Suppressor macrophage treated with lipopolysaccharide for 1 hour (primary cell): ENCODE measurements at places on chromosomes 7 and 10.
A peak's percentile ranks its signal among the peaks of the same experiment; 100 is the strongest.

- DNase-seq: no peak
Observed at GRCh38 chr7:101845974-101846373, 28.5 kb downstream of the CUX1 start.

DNA sequence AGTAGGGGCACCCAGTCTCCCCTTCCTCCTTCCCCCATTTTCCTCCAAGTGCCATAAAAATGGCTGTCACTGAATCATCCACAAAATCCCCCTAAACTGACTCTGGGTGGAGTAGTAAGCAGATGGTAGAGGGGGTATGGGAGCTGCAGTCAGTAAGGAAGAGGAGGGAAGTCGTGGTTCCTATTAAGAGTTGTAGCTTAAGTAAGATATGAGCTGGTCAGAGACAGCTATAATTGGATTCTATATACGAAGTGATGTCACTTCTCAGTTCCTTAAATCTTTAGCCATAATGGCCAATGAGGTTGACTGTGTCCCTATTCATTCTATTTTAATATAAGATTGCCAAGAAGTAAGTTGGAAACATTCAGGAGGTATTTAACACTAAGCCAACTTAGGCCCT is 131.7 kb downstream of the SLC16A9 start:
- DNase-seq: peak; percentile 27

DNA sequence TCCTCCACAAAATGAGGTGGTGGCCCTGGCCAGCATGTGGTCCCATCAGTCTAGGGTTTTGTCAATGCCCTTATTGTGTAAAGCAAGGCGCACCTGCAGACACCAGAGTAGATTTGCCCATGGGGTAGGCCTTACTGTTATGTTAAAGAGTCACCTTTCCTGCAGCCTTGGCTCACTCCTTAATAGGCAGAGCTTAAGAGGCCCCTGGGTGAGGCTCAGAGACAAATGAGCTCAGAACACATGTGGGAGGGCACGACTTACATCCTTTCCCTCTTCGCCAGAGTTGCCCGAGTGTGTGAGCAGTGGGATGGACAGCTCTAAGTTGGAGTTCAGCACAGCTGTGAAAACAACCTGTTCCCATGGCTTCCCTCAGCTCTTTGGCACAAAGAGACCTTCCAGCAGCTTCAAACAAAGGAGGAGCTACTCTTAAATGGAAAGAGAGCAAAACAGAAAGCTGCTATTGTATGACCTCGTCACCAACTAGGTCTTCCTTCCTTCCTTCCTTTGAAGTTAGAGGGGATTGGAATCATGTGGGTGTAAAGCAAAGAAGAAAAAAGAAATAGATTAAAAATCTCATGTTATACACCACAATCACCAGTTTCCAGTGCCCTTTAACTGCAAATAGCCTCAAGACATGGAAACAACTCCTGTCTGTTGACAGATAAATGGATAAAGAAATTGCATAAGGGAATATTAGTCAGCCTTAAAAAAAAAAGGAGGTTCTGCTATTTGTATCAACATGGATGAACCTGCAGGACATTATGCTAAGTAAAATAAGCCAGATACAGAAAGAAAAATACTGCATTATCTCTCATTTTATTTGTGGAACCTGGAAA is 11.9 kb upstream of the XPNPEP1 start:
- no peak for DNase-seq

- no peak for DNase-seq
Observed at GRCh38 chr10:35579726-35580422, 25.3 kb upstream of the GJD4 start.

DNA sequence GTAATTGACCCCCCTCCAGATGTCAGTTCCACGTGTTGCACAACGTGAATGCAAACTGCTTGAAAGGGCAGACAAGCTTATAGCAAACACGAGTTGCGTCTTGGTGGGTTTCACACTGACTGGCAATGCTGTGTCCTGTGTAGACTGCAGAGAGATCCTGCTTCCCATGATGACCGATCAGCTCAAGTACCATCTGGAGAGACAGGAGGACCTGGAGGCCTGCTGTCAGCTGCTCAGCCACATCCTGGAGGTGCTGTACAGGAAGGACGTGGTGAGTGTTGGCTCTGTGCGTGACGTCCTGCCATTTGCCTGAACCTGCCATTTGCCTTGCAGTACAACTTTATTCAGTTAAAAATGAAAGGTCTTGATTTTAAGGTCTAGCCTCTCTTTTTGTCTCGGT is 71.1 kb downstream of the INSYN2A start:
- DNase-seq: no peak

- DNase-seq: no peak
Observed at GRCh38 chr10:68537796-68538195, 10.5 kb upstream of the SLC25A16 start.

DNA sequence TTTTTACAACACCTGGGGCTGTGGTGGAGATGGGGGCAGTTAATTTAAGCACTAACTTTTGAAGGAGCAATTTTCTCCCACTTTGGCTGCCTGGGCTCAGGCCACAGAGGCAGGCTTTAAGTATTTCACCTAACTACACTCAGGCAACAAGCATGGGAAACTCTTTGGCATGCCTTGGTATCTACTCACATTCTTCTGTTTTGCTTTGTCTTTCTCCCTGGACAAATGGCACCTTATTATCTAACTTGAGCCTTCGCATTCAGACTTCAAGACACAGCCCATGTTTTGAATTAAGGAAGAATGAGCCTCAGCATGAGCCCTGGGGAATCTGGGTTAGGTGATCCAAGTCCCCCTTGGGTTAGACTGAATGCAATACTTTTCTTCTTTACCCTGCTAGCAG is 31.8 kb upstream of the BMPER start:
- no peak for DNase-seq

DNA sequence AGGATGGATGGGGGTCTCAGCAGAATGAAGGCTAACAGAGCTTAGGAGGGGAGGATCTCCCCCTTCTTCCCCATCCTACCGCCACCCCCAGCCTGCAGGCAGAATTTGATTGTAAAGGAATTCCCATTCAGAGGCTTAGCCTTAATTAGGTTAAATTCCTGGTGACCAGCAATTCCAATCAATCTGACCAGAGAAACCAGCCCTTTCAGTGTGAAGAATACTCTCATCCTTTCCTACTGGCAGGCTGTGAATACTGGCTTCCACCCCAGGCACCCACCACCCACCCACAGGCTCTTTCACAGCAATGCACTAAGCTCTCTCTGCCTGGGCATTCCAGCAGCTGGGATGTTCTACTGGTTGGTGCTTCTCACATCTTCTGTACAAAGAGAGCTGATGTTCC is 137.9 kb upstream of the LYZL1 start:
- no peak for DNase-seq

DNA sequence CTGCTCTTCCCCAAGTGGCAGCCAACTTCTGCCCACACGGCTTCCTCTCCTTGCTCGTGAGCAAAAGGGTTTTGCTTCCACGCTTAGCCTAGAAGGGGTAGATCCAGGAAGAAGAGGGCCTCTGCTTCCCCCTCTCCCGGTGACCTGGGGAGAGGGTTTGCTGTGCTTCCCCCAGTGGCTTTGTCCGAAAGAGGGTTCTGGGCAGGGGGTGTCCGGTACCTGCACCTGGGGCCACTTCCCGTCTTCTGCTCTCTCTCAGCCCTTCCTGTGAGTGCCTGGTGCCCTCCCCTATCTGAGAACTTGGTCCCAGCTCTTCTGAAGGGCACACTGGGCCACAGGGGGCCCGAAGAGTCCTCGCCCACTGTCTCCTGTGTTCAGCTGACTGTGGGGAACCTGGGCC is 11.3 kb downstream of the JAKMIP3 start:
- DNase-seq: no peak

DNA sequence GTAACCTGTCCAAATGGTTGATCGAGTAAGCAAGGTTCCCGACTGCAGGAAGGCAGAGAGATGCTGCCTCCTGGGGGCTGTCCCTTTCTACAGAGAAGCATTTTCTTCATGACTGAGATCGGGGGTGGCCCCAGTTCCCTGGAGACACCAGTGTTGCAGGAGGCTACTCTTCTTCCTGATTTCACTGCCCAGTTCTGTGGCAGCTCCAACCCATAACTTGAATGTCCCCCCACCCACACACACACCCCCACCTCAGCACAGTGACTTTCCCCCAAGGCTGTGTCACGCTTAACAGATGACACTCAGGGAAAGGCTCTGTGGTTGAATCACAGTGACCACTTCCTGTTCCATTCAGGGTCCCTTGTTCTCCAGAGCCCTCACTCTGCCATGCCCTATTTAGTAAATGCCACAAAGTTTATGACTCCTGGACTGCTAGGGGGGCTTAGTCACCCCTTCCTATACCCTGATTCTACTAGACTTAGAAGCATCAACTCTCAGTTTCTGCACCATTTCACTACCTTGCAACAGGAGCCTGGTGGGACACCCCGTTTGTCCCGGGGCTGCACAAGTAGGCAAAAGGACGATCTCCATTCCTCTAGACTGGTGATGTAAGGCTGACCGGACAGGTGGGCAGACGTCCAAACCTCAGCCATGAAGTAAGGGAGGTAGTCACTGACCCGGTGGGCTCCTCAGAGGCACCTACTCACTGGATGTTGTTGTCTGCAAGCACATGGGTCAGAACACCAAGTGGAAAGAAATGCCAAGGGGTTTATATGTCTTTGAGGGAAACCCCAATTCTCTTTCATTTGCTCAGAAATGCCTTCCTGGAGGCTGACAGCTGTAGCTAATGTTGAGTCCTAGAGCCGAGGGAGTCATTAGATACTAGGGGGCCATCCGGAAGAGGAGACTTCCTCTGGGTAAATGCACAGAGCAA is 31.3 kb upstream of the SMC3 start:
- peak; percentile 97 for DNase-seq

- DNase-seq: no peak
Observed at GRCh38 chr10:34811968-34812514, 3.1 kb downstream of the PARD3 start.

DNA sequence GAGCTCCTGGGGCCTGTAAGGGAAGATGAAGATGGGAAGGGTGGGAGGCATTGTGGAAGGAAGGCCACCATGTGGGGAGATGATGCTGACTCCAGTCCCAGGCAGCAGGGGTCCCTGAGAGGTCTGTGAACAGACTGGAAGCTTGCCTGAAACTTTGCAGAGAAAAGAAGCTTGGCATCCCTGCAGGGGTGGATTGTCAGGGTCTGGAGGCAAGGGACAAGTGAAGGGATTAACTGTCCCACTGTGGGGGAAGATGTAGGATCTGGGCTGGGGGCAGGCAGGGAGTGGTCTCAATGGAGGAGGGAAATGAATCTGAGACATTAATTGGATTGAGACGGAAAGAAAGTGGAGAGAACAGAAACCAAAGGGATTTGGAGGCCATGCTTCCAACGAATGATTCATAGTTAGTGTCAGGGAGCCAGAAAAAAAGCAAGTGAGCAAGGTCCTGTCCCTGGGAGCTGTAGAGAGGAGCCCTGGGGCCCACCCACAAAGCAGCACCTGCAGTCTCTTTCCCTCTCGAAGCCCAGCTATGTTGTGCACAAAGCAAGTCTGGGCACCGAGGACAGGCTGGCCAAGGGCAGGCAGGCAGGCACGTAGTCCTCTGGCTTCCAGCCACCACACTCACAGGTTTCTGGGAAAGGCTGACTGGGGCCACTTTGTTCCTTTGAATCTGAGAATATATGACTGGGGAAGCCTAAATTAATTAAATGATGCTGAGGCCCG is 4.7 kb upstream of the SLC18A3 start:
- DNase-seq: no peak

DNA sequence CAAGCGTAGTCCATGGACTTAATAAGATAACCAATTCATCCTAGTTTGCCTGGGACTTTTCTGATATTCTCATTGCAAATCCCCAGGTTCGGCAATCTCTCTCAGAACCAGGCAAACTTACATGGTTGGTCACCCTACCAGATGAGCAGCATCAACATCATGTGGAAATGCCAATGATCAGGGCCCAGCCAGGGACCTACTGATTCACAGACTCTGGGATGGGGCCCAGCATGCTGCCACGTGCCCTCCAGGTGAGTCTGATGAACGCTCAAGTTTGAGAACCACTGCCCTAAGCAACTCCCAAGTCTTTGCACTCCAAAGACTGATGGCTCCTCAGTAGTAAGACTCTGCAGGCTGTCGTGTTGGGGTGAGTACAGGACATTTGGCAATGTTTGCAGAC is 2.7 kb downstream of the LAMB4 start:
- no peak for DNase-seq

GRCh38 chr7:127365164-127365956 is 27.1 kb downstream of the ZNF800 start:
- no peak for DNase-seq

DNA sequence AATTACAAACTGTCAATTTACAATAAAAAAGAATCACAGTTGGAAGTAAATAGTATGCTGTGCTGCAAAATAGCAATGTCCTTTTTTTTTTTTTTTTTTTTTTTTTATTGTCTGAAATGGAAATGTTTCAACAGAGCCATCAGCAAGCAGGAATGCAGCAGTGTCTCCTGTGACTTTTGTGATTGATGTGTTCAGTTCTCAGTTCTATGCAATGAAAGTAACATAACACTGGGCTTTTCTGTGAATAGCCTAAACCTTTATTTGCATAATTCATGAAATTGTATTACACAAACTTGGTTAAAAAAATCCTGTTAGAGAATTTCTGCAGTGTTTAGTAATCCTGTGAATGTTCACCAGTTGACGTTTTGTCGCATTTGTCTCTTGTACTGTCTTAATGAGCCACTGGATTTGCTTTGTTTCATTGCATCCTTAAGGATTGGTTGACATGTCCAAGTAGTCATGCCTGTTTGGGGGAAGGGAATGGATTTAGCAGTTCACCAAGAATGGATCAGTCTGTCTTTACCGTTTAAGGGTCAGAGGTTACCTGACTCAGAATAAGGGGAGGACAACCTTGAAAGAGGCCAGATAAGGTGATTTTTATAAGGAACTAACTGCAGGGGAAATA is 192.7 kb downstream of the MLLT10 start:
- DNase-seq: peak; percentile 18

DNA sequence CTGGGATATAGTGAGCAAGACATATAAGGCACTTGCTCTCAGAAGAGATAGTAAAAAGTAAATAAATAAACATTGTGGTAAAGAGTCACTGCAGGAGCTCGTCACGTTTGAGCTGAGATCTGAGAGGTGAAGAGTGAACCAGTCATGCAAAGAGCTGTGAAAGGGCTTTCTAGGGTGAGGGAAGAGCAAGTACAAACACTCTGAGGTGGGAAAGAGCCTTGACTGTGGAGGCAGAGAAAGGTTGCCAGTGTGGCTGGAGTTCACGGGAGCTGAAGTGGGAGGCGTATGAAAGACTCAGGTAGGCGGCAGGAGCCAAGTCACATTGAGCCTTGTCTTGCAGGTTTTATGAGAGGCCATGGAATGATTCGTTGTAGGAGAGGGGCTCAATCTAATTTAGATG is 141.0 kb downstream of the C1GALT1 start:
- no peak for DNase-seq

DNA sequence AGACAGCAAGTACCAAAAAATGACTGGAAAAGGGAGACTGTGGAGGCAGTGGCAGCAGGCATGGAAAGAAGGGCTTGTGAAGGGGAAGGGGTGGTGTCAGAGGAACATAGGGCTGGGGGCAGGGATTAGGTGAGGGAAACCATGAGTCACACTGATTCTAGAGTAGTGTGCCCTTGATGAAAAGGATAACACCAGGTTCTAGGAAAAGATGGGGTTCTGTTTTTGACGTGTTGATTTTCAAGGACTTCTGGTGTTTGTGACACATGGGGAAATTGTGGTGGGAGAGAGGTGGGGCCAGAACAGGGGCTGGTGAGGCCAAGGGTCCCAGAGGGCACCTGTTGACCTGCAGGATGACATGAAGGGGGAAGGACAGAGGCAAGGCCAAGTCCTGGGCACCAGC is 57.1 kb downstream of the FIGNL1 start:
- DNase-seq: no peak
